ENCODE measurements at places on chromosomes 3 and 15. TPM values are rescaled to one million over a fixed set of nuclear protein-coding genes. Genes with fewer than 3 reads are reported as not detected.

The CCDC51 gene
- total RNA-seq, result 8.7 TPM

GRCh38 chr3:149783576-149783975 lies 8.8 kb downstream of the ANKUB1 start:
- H3K4me3 ChIP-seq, result no peak overlapping the region
- peak overlapping the region; percentile 84 for H3K27ac ChIP-seq
- no peak for DNase-seq
- peaks cover 46% of the 10 kb centered on the region for H3K4me1 ChIP-seq

- H3K27me3 ChIP-seq, result no peaks in the 10 kb centered on the region
- peak overlapping the region; percentile 93 for H3K27ac ChIP-seq
- peaks cover 50% of the 10 kb centered on the region for H3K4me1 ChIP-seq
- H3K36me3 ChIP-seq, result peaks cover 10% of the 10 kb centered on the region
Observed at GRCh38 chr15:75844629-75845335, 1.5 kb downstream of the UBE2Q2 start.

- peak overlapping the region; percentile 94 for H3K27ac ChIP-seq
- DNase-seq, result no peak
- H3K36me3 ChIP-seq, result no peaks in the 10 kb centered on the region
- peaks cover 8% of the 10 kb centered on the region for H3K27me3 ChIP-seq
Observed at GRCh38 chr3:184472723-184473428, 88.7 kb upstream of the EPHB3 start.

- no peak overlapping the region for H3K27ac ChIP-seq
- peaks cover 60% of the 10 kb centered on the region for H3K36me3 ChIP-seq
- no peaks in the 10 kb centered on the region for H3K27me3 ChIP-seq
Observed at GRCh38 chr15:60471314-60471713, 7.6 kb downstream of the ICE2 start.
